Bronchial epithelial cell (primary cell): ENCODE measurements at places on chromosomes 2 and 18. TPM values are rescaled to one million over a fixed set of nuclear protein-coding genes. Genes with fewer than 3 reads are reported as not detected.

The IL1RL1 gene
- total RNA-seq, result 65.8 and 162 TPM in 2 replicates

GRCh38 chr2:39431592-39432316 is 5.3 kb downstream of the MAP4K3 start:
- DNase-seq, result peak; percentile 42

DNA sequence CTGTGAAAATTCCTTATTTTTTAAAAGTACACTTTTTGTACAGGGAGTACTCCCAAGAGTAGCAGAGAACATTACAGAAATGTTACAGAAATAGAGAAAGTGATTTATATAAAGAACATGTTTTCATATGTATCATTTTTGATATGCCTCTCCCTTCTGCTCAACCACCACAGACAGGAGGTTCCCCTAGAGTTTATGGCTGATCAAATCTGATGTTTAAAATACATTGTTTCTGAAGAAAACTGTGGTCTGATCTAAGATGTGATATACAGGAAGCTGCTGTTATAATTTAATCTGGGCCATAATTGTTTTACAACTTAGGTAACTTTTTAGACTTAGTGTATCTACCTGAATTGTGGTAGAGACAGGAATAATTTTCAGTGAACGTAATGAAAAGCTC is 37.0 kb downstream of the STAT4 start:
- DNase-seq, result no peak

- no peak for DNase-seq
These were observed 72.1 kb upstream of the SULT1C3 start for GRCh38 chr2:108167699-108168098.

DNA sequence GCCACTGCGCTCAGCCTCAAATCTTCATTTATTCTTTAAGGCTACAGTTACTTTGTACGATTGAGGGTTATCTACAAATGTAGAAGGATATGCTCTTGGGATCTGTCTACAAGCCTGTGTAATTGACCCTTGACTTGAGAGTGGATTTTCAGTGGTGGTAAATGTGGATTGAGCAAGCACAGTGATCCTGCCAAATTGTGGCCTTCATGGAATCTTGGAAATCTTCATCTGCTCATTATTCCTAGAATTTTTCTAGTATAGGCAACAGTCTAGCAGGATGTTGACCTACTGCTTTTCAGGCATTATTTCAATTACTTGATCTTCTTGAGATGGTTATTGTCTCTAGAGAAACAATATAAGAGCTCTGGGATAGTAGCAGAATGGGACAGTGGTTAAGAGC is 226.1 kb upstream of the REV1 start:
- no peak for DNase-seq

The PIEZO2 gene
- under 0.01 and 1.3 TPM in 2 replicates for total RNA-seq

- no peak for DNase-seq
These were observed 121.8 kb upstream of the HNMT start for GRCh38 chr2:137842430-137842829.

DNA sequence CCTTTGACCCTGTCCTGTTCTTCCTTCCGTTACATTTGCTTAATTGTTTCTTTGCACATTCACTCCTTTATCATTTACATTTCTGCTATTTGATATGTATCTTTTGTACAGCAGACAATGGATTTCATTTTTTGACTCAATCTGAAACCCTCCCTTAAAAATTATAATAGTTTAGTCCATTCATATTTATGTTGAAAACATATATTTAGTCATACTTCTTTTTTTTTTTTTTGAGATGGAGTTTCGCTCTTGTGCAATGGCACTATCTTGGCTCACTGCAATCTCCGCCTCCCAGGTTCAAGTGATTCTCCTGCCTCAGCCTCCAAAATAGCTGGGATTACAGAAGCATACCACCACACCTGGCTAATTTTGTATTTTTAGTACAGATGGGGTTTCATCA is 95.3 kb upstream of the TGFA start:
- DNase-seq, result no peak

The TTR gene
- not detected in 2 replicates for total RNA-seq

DNA sequence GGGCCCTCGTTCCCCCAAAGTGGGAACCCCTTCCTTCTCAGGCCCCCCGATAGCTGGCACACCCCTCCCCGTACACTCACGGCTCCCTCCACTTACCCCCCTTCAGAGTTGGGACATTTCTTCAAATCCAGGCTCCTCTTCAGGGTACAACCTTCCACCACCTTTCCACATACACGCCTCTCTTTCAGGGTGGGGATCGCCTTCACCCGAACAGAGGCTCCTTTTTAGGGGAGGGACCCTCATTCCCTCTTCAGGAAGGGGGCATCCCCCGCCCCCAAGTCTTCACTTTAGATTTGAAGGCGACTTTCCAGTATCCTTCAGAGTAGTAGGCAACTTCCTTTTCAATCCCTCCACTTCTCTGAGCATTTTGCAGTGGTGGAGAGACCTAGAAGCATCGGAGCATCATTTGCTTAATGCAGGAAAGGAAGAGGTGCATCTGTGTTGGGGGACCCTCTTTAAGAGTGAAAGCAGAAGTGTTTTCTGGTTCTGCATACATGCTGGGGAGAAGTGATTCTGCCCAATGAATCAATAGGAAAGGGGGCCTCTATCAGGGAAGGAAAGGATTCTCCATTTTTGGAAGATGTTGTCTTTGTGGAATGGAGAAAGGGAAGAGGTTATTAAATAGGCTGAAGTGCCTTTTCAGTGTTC is 845 bp downstream of the EML4 start:
- no peak for DNase-seq

GRCh38 chr2:24912986-24913385 is 7.1 kb downstream of the ADCY3 start:
- DNase-seq, result no peak

The PGAP1 gene
- 6.1 and 8.3 TPM in 2 replicates for total RNA-seq
